ENCODE measurements at places on chromosomes 13 and 19.

- no peak for DNase-seq
Observed at GRCh38 chr19:2014131-2014571, 1.4 kb downstream of the BTBD2 start.

DNA sequence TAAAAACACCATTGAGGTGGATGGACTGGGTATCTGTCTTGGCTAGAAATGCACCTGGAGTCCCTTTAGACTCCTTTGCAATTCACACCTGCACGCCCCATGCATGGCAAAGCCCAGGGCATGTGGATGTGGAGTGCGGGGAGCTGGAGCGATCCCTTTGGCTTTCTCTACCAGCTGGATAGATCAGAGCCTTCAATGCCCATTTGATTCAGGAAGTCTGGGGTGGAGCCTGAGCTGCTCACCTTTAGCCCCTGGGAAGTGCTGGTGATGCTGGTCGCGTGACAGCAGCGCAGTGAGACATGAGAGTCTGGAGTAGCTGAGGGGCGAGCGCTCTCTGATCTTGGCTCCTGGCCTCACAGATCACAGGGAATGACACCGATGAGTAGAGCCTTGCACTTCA, 4.8 kb upstream of the ZNF536 start:
- no peak for DNase-seq

DNA sequence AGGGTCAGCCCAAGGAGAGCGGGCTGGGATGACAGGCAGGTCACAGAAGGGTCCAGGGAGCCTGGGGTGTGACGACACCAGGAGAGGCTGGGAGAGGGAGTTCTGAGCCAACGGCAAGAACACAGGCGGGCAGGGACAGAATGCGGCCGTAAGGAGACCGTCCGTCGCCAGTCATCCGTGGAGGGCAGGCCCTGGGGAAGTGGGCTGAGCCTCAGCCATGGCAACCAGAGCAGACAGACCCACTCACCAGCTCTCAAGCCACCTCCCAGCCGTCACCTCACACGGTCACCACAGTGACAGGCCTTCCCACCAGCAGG, 3.7 kb upstream of the TMEM86B start:
- no peak for DNase-seq

- no peak for DNase-seq
Observed at GRCh38 chr13:50069261-50069660, 54.0 kb downstream of the KCNRG start.

DNA sequence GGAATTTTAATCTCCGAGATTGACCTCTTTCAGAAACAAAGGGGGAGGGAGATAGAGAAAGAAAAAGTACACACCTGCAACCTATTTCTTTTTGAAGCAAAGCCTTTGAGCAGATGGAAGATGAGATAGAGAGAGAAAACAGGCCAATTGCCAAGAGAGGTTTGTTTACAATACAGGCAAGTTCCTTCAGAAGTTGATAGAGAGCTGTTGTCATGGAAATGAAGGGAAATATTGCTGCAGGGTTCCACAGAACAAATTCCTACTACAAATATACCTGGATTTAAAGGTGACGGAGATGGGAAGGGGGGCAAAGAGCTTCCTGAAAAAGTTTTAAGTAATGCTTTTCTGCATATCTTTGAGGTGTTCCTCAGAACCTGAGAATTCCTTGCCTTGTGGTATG, 388.4 kb downstream of the NDFIP2 start:
- DNase-seq = no peak

- no peak for DNase-seq
Observed at GRCh38 chr13:84399320-84400085, 517.2 kb upstream of the SLITRK1 start.

DNA sequence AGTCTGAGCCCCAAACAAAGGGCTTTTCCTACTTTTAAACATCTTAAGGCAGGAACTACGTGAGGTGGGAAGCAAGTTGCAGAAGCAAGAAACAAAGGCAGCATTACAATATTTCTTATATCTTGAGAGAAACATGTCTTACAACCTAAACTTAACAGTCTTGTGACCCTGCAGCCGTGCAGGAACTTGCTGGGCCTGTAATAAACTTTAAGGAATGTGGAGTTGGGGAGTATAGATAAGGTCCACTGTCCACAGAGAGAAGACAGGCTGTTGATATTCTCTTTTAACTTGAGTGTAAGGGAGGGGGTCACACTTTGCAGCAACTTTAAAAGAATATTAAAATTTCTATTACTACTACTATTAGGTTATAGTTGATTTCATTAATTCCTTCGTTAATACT, 214.6 kb upstream of the HTR2A start:
- no peak for DNase-seq

DNA sequence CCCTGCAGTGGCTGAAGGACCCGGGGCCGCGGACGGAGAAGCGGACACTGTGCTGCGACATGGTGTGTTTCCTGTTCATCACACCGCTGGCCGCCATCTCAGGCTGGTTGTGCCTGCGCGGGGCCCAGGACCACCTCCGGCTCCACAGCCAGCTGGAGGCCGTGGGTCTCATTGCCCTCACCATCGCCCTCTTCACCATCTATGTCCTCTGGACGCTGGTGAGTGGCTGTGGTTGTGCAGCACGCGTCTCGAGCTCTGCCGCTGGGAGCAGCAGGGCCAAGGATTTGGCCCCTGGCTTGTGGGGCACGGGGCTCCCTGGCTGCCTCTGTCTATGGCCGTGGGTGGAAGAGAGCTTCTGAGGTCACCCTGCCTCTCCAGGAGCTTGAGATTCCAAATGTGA, 14.1 kb upstream of the HNRNPM start:
- DNase-seq = no peak

DNA sequence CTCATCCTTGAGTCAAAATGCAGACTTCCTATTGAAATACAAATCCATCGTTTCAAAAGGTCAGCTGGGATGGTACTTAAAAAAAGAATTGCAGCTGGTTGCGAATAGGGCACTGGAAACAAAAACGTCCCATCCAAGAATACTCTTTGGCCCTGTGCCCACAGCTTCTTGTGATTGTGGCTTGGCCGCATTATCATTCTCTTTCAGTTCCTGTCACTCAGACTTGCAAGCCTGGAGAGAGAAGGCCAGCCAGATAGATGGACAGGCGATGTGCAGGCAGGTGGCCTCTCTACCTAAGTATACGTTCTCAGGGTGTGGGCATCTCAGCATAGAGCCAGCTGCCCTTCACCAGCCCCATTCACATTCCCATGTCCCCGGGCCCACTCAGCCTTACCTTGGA, 208.5 kb upstream of the ZNF536 start:
- DNase-seq = no peak

- no peak for DNase-seq
Observed at GRCh38 chr13:75325711-75326110, 156.3 kb downstream of the TBC1D4 start.

GRCh38 chr13:40586886-40587565, 79.4 kb downstream of the FOXO1 start:
- no peak for DNase-seq

DNA sequence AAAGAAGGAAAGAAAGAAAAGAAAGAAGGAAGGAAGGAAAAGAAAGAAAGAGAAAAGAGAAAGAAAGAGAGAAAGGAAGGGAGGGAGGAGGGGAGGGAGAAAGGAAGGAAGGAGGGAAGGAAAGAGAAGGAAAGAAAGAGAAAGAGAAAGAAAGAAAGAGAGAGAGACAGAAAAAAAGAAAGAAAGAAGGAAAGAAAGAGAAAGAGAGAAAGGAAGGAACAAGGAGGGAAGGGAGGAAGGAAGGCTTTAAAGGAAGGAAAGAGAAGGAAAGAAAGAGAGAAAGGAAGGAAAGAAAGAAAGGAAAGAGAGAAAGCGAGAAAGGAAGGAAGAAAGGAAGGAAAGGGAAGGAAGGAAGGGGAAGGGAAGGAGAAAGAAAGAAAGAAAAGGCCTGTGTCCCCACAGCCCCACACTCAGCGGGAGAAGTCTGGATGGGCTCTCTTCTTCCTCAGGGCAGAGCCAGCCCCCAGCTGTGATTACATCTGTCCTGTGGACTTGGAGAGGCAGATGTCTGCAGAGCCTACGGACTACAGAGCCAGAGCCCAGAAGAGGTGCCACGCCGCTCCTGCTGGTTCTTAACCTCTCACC, 9.6 kb downstream of the PTPRH start:
- DNase-seq = no peak

DNA sequence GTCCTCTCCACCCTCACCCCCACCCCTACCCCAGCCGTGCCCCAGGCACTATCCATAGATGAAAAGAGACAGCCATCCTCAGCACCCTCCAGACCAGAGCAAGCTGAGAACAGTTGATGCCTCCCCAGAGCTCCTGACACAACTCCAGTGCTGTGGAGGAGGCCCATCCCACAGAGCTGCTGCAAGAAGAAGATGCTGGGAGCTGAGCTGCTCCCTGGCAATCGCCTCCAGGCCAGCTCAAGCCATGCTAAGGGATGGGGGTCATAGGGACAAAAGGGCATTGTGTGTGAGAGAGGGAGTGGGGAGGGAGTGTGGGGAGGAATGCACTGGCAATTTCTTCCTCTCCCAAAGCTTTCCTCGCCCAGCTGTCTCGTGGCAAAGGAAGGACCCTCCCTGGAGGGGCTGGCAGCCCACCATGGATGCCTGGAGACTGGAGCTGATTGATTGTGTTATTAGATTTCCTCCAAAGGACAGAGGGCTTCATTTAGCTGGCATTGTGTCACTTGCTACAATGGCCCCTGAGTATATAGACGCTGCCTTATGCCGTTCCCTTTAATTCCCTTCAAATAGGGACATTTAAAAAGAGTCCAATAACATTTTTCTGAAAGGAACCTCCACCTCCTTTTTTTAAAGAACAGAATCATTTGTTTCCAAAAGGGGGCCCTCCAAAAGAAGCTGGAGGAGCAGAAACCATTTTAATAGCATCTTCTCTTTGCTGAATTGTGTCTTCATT, 476.4 kb downstream of the FOXO1 start:
- no peak for DNase-seq

DNA sequence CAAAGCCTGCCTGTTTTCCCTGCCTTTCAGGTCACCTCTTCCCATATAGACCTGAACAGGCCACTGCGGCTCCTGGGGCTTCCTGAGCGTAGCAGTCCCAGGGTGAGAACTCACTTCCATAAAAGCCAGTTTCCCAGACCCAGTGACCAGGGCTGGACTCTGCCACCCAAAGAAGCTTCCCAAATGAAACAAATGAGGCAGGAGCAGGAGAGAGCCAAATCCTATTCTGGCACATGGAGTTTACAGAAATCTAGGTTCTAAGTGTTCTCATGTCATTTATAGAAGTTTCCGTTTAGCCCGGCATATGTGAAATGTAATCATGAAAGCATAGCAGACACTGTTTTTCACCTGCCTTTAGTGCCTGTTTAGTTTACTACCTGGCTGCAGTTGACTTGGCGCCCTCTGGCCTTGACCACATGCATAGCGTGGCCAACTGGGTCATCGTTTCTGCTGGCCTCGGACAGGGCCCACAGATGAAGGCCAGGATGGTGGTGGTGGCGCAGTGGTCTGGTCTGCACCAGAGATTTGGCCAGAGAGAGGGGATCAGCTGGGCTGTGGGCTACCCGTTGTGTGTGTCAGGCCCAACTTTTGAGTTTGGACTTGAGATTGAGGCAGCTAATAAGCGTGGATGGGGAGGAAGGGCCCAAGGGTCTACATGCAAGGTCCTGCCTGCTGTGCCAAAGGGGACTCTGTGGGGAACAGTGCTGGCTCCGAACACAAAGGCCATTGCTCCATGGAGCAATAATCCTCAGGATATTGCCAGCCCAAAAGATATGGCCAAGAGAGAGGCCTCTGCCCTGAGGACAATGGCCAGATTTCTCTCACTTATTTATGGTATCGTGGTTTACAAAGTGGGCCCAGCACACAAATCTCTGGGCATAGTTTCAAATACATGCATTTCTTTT, 43.3 kb downstream of the NFIX start:
- DNase-seq = no peak

- no peak for DNase-seq
Observed at GRCh38 chr19:872266-872951, 12.9 kb downstream of the CFD start.

GRCh38 chr19:7772752-7773291, 9.8 kb downstream of the CLEC4M start:
- DNase-seq = peak; percentile 25

- no peak for DNase-seq
Observed at GRCh38 chr13:50893211-50893852, 16.3 kb upstream of the RNASEH2B start.

- DNase-seq = no peak
Observed at GRCh38 chr13:114024603-114025404, 50.9 kb upstream of the C13orf46 start.

DNA sequence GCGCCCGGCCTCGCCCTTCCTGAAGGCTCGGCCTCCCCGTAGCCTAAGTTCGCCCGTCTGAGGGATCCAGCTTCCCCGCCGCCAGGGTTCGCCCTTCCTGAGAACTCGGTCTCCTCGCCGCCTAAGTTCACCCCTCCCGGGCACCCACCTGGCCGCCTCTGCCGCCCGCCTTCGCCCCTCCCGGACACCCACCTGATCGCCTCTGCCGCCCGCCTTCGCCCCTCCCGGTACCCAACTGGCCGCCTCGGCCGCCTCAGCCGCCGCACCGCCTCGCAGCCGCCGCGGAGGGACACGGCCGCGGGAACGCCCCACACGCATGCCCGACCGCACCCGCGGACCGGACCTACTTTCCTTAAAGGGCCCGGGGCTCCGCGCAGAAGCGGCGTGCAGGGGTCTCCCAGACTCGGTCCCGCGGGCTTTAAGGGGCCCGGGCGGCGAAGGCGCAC, at the start of gene MOB3A:
TSS of gene MOB3A (minus strand) at position 293 of the 446 bp plus-strand sequence. CDS start 17,766 bp downstream, outside the sequence.
- peak; percentile 94 for DNase-seq

DNA sequence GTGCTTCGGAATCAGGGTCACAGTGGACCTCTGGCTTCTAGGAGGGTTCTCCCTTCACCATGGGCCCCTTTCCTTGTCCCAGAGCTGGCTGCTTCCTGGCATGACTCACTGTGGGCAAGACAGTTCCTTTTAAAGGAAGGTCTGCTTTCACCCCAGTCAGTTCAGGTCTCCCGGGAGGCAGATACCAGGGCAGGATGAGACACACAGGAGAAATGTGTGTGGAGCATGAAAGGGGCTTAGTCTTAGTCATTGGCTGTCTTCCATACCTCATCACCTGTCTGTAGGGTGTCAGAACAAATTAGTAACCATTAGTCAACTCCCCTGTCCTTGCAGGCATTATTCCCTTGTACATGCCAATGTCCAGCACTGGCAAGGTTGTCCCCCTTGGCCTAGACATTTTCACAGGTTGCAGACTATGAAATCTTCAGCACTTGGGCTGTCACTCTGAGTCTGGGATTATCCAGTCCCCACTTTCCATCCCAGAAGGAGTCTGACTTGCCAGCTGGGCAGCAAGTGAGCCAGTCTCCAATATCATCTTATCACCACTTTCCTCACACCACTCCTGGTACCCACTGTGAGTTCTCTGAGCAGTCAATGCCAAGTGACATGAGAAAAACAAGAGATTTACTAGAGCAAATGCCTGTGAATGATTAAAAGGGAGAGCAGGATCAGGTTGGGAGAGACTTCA, 76.8 kb upstream of the MEDAG start:
- DNase-seq = no peak

DNA sequence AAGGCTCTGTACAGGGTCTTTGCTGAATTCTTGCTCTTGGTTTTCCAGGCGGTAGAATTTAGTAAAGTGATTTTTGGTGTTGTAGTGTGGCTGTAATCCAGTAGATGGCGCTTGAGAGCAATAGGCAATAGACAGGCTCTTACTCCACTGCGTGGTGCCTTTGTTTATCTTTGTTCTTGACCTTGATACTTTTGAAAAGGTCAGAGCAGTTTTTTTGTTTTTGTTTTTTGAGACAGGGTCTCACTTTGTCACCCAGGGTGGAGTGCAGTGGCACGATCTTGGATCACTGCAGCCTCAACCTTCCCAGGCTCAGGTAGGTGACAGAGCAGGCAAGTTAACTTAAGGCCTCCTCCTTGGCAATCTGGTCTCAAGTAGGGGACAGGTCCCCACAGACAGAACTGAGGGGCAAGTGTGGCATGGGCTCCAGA, 12.2 kb upstream of the LILRA5 start:
- no peak for DNase-seq

Data from NK-92 treated with Interleukin-12 subunit alpha and Interleukin-12 subunit beta, amount 100 ng/mL, for 24 hours (cell line).